ENCODE measurements at places on chromosomes 1 and 21.

DNA sequence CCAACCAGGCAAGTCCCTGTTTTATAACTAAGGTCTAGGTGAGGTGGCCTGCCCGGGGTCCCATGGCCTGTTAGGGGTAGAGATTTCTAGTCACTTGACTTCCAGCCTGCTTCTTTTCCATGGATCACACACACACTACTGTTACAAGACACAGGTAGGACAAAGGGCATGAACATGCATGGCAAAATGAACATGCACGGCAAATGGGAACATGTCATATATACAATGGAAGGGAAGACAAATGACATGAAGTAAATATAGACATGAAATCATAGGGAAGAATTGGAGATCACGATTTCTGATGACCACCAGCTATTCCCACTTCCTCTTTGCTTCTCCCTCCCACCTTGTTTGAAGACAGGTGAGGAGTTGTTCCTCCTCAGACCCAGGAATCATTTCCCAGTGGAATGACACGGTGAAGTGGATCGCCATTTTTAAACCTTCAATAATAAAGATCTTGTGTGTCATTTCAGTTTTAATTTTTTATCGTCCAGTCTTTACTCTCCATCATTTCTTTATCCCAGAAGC is 47.6 kb upstream of the ATF3 start:
- DNase-seq: no peak

GRCh38 chr21:14844001-14844400 is 220.8 kb downstream of the NRIP1 start:
- DNase-seq: no peak

DNA sequence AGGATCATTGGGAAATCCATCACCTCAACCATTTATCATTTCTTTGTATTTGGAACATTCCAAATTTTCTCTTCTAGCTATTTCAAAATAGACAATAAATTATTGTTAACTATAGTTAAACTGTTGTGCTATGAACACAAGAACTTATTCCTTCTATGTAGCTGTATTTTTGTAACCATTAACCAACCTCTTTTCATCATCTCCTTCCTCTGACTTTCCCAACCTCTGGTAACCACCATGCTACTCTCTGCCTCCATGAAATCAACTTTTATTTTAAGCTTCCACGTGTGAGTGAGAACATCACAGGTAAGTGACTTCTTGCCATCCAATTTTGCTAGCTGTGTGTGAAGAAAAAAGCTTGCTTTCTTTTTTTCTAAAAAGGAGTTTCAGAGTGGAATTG is 418 bp downstream of the IFI44L start:
- DNase-seq: no peak

GRCh38 chr1:154729031-154729442 is 121.1 kb upstream of the ADAR start:
- DNase-seq: peak; percentile 62

DNA sequence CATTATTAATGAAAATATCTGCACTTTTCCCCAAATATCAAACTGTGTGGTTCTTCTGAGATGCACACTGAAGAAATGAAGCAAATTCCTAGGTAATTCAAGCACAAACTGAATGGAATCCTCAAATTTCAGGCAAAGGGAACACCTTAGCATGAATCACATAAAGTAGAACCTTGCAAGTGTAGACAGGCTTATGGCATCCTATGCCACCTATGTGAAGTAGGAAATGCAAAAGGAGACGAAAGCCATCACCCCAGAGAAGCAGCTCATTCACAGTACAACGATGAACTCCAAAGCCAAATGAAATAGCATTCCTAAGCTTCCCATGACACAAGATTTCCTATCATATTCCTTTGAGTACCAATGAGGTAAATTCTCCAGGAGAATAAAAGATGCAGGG is 461.2 kb upstream of the RUNX1 start:
- no peak for DNase-seq

DNA sequence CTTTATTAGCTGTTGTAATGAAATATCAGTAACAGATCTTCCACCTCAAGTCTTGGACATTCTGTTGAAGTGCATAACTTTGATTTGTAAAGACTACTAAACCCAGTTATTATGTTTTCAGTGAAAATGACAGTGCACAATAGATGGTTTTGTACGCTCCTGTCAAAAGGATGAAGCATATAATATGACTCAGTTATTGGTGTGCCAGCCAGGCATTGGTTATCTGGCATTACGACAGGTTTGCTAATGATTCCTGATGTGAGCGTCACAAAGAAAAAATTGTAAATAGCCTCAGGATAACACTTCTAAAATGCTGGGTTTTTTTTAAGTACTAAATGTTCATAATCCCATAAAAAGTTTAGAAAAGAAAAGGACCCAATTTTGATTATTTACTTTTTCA is 147.9 kb downstream of the MAGI3 start:
- DNase-seq: peak; percentile 21
